Cardiac fibroblast (primary cell): ENCODE measurements at places on chromosomes 6 and 20.

DNA sequence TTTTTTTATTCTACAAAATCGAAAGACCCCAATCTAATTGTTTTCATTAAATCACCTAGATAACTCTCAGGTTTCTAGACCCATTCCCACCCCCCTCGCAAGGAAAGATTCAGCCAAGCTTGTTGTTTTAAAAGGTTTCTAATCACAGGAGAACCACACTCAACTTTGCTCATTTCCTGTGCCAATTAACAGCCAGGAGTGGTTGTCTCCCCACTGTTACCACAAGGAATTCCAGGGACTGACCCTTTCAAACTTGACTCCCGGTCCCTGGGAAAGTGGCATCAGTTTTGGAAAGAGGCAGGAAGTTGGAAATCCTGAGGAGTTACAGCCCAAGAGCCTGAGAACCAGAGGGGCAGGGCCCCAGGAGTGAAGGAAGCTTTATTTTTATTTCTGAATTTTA, 561.3 kb upstream of the JAG1 start:
- DNase-seq: peak; percentile 67

DNA sequence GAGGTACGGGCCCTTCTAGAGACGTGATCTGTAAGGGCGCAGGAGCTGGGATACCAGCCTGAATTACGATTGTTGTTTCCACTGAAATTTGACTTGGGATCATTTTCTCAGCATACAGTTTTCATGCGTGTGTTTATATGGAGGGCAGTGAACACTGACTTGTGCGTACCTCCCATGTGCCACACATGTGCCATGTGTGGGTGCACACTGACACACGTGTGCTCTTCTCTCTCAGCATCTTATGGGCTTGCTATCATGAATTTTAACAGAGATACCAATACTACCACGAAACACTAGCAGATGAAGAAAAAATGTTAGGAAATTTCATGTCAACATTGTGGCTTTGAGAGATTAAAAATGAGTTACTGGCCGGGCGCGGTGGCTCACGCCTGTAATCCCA, 39.1 kb downstream of the L3MBTL3 start:
- no peak for DNase-seq

- peak; percentile 63 for DNase-seq
Measured at GRCh38 chr6:100342830-100343229, 121.9 kb downstream of the SIM1 start.

DNA sequence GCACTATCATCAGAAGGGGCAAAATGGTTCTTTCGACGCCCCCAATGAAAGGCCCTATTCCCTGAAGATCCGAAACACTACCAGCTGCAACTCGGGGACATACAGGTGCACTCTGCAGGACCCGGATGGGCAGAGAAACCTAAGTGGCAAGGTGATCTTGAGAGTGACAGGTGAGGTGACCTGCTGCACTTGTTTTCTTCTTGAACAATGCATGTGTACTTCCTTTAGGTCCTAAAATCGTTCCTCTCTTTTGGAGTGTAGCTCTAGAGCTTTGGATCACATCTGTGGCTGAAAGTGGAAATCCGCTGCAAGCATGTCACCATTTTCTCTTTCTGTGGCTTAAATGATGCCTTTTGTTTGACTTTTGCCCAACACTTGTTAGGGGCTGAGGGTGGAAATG, 14.0 kb downstream of the CD83 start:
- no peak for DNase-seq

DNA sequence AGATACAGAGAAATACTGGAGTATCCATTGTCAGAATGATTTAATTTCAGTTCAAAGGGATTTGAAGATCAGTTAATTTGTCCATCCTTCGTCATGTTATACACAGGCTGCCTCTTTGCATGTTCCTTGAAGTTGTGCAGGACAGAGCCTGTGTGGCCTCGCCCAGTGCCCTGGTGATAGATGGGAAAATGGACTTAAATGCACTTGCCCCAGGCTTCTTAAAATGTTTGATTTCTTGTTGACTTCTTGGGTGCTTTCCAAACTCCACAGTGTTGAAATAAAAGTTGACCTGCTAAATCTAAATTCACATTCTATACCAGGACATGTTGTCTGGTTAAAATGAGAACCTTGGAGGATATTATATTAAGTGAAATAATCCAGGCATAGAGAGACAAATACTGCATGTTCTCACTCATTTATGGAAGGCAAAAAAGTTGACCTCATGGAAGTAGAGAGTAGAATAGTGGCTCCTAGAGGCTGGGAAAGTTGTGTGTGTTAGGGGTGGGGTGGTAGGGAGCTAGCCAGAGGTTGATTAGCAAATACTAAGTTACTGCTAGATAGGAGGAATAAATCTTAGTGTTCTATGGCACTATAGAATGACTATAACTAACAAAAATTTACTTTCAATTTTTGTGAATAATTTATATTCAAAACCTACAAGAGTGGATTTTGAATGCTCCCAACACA, 25.3 kb downstream of the MARCKS start:
- DNase-seq: no peak

- DNase-seq: peak; percentile 56
Measured at GRCh38 chr6:56840467-56841380, 114.2 kb upstream of the BEND6 start.

DNA sequence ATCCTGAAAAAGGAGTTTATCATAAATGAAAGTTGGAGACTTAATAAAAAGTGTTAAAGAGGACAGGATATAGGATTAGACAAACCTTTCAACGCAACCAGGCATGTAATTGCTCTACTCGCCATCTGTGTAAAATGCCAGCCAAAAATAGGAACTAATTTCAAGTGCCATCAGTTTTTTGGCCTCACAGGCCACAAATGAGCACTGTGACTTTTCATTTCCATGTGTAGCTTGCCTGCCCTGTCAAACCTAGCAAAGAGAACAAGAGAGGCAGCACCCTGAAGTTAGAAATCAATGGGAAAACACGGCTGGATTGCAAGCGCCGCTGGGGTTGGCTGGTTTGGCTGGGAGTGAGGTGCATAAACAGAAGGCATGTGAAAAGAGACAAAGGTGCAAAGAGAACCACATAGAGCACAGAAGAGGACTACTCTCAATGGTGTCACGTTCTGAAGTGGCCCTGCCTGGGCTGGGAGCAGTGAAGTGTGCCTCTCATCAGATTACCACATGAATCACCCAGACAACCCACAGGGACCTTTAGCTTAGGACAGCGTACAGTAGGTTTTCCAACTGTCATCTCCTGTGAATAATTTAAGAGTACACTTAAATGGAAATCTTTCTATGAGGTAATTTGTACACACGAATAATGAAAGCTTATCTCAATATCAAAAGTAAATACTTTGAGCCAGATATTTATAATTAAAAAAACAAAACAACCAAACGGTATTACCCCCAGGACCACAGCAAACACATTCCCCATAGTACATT, 78.0 kb upstream of the NHSL1 start:
- no peak for DNase-seq

DNA sequence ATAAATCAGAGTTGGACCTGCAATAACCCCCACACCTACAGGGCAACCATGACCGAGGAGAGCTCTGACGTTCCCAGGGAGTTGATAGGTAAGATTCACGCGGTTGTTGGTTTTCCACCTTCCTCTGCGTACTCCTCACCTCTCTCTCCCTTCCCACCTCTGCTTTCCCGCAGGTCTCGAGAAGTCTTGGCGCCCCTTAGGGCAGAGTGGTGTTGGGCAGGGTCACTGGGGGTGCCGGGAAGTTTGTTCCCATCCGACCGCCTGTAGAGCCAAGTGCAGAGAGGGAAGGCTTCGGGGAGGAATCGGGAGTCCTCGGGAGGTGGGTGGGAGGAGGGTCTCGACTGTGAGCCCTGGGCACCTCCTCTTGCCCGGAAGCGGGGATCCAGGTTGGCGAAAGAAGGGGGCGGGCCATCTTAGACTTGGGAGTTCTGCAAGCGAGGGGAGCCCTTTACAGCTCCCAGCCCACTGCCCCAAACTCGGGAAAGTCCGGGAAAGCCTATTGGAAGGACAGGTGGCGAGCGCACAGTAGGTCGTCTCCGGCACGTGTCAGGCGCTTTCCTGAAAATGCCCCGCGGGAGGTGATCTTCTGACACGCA, 672 bp downstream of the CARMIL1 start:
- DNase-seq: no peak

DNA sequence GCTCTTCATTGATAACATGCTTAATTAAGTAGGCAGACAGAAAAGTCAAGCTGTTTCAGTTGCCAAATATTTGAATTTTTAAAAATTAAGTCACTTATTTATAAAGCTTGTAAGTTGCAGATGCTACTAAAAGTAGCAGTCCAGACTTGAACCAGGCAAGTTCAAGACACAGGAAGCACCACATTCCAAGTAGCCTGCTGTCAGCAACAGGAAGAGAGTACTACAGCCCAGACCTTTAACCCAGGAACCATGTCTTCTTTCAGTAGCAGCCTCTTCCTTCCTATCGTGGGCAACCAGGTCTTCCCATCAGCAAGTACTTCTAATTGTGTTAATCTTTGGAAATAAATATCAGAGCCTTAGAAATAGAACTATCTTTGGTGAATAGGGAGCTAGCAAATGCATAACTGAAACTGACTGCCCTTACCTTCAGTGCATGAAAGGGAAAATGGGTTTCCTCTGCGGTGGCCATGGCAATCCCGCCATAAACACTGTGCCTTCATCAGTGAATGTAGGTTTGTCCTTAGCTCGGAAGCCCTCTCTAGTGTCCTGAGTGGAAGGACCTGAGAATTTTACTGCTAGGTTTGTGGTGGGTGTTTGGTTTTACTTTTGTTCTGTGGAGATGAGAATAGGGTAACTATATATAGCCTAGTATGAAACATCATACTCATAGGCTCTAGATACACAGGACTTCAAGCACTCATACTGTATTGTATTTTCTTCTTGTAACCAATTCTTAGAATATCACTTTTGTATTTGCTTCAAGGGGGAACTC, 95.6 kb downstream of the SYCP2 start:
- DNase-seq: no peak

- no peak for DNase-seq
Measured at GRCh38 chr20:17859616-17860232, 108.9 kb downstream of the SNX5 start.

GRCh38 chr6:80382811-80383210, 276.3 kb downstream of the BCKDHB start:
- peak; percentile 68 for DNase-seq

GRCh38 chr6:117933471-117933870, 26.4 kb downstream of the SLC35F1 start:
- no peak for DNase-seq

DNA sequence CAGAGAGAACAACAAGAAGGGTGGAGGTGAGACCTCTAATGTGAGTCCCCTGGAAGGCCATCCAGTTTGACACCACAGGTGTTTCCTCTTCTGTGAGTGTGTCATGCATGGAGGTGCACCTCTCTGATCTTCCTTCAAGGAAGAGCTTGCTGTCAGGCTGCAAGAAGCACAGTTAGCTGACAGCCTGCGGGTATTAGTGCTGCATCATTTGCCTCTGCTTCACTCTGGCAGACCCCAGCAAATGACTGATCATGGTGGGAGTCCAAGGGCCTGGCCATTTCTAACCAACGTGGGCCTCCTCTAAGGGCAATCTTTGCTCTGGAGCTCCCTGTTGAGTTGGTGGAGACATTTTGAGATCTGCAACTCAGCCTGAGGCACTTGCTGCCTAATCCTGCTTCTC, 206.3 kb downstream of the EPHA7 start:
- no peak for DNase-seq

DNA sequence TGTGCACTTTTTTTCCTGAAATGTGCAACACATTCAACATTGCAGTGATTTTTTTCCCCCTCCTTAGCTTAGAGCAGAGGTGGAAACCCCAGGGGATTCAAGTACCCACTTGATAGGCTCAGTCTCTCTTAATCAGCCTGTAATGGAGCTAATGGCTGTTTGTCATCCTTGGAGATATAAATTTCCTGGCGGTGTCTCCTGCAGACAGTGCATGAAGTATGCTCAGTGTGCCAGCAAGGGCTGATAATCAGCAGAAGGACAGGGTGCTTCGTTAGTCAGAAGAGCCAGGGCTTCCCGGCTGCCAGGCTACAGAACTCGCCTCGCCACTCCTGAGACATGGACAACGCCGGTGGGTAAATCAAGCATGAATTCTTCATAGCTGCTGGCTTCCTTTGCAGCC, 69.8 kb upstream of the PHACTR2 start:
- DNase-seq: no peak

DNA sequence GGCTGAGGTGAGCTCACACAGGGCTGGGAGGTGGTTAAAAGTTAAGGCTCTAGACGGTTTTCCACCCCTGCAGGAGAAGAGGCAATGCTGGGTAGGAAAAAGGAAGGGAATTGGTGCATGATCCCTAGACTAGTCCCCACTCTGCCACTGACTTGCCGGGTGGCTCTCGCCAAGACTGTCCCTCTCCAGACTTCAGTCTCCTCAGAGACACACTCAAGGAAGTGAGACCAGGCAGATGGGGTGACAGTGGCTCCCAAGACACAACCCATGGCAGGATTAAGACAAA, 13.1 kb downstream of the C20orf96 start:
- no peak for DNase-seq

GRCh38 chr20:4059606-4060005, 44.2 kb upstream of the RNF24 start:
- no peak for DNase-seq

DNA sequence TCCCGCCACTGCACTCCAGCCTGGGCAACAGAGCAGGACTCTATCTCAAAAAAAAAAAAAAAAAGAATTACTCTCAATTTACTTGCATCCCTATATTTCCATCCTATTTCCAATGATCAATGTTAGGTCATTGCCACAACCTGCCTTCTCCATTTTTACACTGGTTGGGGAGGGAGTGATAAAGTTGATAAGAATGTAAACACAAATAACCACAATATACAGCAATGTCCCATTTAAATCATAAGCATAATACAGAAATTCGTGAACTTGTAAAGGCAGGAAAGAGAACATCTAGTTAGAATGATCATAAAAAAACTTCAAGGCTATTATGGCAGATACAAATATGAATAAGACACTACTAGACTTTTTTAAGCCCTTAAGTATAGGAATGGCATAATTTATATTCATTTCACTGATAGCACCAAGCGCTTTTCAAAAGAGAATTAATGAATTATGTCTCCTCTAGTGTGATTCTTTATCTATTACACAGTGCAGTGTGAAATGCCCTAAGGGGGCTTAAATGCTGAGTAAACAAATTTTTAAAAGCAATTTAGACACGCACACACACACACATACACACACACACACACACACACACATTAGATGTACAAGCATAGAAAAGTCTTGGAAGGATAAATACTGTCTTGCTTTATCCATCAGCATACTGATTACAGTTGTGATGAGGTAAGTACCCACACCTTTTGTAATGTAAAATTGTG, 33.5 kb upstream of the RAB23 start:
- no peak for DNase-seq

- peak; percentile 27 for DNase-seq
Measured at GRCh38 chr20:6277661-6278240, 154.9 kb upstream of the FERMT1 start.

GRCh38 chr6:145349950-145350510, 385.3 kb downstream of the EPM2A start:
- no peak for DNase-seq

- DNase-seq: no peak
Measured at GRCh38 chr6:135693811-135694370, 157.6 kb upstream of the PDE7B start.
